ENCODE measurements at places on chromosomes 6 and 20. TPM values are rescaled to one million over a fixed set of nuclear protein-coding genes. Genes with fewer than 3 reads are reported as not detected.

- DNase-seq, result no peak
These were observed 701.3 kb downstream of the TBC1D32 start for GRCh38 chr6:120632975-120633374.

- DNase-seq, result no peak
These were observed 174.0 kb upstream of the AFDN start for GRCh38 chr6:167652701-167653095.

The RGS19 gene
- total RNA-seq, result 8.7 TPM

The TFAP2D gene
- not detected for total RNA-seq

GRCh38 chr6:96304997-96305396, 216.6 kb upstream of the UFL1 start:
- DNase-seq, result no peak

DNA sequence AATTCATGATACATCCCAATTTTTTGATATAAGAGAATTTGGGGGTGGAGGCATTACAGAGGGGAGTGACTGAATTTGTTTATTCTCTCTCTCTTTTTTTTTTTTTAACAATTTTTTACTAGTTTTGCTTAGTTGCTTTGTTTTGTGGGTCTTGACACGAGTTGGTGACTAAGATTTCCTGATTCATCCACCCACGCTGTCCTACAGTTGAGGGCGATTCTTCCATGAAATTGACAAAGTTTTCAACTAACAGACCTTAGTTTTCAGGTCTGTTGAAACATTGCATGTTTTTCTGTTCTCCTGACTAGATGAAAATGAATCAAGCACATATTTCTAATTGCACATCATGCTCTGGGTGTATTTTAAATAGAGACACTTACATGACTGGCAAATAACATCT, 613.8 kb downstream of the TFAP2B start:
- DNase-seq, result no peak

The RIMS4 gene
- total RNA-seq, result 2.4 TPM

GRCh38 chr20:57712851-57713504, 3.2 kb upstream of the PMEPA1 start:
- no peak for DNase-seq

- DNase-seq, result no peak
These were observed 11.6 kb downstream of the SRSF3 start for GRCh38 chr6:36605560-36606391.

DNA sequence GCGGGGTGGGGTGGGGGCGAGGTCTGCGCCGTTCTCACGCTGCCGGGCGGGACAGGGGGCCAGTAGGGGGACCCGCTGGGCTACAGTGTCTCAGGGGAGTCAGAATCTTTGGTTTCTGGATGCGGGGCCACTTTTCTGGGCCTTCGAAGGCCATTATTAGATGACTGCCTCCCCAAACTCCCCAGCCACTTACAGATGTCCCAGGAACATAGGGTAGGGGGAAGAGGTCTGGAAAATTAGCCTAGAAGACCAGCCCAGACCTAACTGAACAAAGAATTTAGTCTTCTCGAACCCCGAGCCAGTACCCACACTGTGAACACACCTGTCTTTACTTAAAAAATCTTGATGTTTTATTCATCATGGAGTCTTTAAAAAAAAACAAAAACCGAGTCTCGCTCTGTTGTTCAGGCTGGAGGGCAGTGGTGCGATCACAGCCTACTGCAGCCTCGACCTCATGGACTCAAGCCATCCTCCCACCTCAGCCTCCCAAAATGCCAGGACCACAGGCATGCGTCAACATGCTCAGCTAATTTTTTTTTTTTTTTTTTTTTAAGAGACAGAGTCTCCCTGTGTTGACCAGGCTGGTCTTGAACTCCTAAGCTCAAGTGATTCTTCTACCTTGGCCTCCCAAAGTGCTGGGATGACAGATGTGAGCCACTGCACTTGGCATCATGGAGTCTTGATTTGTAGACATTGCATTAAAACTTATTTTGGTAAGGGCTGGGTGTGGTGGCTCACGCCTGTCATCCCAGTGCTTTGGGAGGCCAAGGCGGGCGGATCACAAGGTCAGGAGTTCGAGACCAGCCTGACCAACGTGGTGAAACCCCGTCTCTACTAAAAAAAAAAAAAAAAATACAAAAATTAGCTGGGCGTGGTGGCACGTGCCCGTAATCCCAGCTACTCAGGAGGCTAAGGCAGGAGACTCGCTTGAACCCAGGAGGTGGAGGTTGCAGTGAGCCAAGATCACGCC, 3.3 kb upstream of the SLC29A1 start:
- DNase-seq, result peak; percentile 49

DNA sequence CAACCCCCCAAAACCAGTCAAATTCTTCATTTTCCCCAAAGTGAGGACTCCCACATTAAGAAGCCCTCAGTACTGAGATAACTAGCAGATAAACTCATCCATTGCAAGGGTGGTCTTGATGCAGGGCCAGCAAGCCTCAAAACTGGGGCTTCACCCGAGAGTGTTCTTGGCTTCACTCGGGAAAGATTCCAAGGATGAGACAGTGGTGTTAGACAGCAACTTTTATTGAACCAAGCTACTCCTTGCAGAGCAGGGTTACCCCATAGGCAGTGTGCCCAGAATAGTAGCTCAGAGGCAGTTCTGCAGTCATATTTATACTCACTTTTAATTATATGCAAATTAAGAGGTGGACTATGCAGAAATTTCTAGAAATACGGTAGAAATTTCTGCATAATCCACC, 15.8 kb upstream of the HLA-DQA1 start:
- DNase-seq, result no peak

GRCh38 chr20:62349556-62350097, 17.5 kb downstream of the LAMA5 start:
- DNase-seq, result peak; percentile 20

DNA sequence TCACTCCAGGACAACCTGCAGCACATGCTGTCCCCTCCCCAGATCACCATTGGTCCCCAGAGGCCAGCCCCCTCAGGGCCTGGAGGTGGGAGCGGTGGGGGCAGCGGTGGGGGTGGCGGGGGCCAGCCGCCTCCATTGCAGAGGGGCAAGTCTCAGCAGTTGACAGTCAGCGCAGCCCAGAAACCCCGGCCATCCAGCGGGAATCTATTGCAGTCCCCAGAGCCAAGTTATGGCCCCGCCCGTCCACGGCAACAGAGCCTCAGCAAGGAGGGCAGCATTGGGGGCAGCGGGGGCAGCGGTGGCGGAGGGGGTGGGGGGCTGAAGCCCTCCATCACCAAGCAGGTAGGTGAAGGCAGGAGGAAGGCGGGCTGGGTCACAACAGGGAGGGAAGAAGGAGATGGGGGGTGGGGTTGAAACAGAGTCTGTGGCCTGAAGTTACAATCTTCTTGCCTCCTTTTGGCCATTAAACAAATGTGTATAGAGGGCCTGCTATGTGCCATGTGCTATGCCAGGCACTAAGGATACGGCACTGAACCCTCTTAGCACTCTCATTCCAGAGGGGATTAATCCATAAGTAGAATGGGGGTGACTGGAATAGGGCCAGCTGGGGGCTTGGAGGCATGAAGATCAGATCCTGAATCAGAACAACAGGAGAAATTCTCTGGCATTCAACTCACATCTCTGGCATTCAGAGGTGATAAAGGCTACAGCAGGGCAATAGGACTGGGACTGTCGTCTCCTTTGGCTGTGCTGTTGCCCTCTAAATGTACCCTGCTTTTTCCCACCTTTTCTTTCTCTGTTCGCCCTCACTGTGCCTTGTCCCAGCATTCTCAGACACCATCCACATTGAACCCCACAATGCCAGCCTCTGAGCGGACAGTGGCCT, 10.5 kb upstream of the ZBTB9 start:
- DNase-seq, result no peak

The KCNK15 gene
- 1.0 TPM for total RNA-seq

The KCNG1 gene
- 1.5 TPM for total RNA-seq

DNA sequence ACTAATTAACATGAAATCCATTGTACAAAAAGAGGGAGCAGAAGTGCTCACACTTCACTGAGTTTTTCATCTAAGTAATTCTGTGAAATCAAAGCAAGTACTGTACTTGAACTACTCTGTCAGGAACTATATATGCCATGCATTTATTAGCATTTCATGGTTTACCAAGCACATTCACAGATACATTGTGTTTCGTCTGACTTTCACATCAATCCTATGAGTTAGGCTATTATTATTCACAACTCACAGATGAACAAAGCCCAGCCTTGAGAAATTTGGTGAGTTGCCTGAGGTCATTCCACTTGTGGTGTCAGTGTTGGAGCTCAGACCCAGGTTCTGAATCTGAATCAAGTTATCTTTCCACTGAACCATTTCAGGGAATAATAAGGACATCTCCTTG, 33.7 kb upstream of the TENT5A start:
- no peak for DNase-seq

The ZNF512B gene
- total RNA-seq, result 13.5 TPM

The EFCAB8 gene
- not detected for total RNA-seq

- DNase-seq, result peak; percentile 89
These were observed 28.5 kb downstream of the SMOC2 start for GRCh38 chr6:168469521-168469920.

Measured in right cardiac atrium (tissue), 5 donors.